H7 (cell line): ENCODE measurements at places on chromosomes 4 and X.

GRCh38 chr4:86523333-86523732 is 70.8 kb upstream of the PTPN13 start:
- DNase-seq: no peak

- DNase-seq: no peak
These were observed 43.2 kb downstream of the LRBA start for GRCh38 chr4:150971901-150972300.

DNA sequence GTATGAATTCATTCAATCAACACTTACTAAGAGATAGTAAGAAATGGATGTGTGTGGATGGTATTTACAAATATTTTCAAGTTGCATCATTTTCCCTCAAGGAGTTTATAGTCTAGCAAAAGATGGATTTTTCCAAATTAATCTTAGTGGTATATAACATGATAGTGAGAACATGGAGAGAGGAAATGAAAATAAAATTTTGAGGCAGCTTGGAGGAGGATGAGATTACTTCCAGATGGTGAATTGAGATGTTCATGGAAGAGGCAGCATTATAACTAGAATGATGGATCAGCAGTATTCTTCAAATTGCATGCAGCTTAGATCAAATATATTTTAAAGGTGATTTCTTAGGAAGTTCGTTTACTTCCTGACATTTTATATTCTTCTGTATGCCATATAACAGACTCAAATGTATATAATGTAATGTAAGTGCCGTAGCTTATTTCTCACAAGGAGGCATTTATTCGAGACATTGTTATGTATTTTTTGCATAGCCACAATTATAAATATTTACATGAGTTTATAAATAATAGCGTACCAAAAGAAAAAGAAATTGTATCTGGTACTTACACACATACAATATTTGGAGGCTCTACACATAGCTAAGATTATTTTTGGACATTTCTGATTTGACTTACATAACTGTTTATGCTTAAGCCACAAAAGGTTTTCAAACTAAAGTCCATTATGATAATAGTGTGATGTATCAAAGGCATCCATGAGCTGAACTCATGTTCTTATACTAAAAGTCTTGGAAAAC is 439.4 kb downstream of the SPRY1 start:
- DNase-seq: no peak

GRCh38 chrX:72306085-72306801 is 529 bp upstream of the CITED1 start:
- peak; percentile 69 for DNase-seq

DNA sequence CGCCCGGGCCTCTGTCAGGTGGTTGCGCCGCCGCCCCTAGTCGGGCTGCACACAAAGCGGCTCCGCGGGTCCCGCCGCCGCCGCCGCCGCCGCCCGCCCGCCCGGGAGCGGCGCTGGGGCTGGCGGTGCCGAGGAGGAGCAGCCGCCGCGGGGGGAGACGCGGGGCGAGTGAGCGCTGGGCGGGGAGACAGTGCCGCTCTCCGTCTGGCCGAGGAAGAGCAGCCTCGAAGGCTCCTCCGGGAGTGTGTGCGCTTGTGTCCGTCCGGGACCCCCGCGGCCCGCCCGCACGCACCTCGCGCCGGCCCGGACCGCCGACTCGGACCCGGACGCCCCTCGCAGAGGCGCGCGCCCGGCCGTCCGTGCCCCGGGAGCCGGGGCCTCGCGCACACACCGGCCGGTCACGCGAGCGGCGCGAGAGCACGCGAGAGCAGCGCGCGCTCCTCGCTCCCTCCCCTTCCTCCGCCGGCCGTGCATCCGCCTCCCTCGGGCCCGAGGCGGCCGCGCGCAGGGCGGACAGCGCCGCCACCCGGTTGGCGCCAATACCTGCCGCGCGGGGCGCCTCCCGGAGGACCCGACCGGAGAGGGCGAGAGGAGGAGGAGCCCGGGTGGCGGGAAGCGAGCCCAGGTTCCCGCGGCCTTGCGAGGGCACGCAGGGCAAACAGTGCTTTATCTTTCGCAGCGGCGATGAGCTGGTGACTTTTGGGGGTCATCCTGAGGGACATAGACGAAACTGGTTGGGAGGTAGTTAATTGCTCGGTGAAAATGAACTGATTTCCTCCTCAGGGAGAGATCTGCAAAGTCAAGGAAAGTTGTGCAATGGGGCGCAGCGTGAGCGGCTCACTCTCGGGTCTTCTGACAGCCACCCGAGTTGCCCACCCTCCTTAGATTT is at the start of gene PDS5A:
Gene PDS5A, minus strand, starts transcription at position 423 of the 889 bp plus-strand sequence. CDS start 1,334 bp downstream, outside the sequence.
- DNase-seq: peak; percentile 99

- no peak for DNase-seq
These were observed 57.0 kb downstream of the DCLK2 start for GRCh38 chr4:150135134-150135772.

DNA sequence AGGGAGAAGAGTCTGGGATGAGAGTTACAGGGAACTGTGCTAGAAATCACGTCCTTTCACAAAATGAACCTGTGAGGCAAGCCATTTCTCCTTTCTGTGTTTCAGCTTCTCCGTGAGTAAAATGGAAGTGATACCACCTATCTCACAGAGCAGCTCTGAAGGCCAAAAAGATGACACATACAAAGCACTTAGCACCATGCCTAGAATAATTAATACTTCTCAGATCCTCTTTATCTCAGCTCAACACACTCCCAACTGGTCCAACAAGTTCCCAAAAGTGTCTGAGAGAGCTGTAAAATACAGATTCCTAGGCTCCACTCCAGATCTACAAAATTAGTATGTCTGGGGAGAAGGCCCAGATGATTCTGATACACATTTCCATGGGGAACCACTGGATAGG is 38.3 kb downstream of the LHFPL1 start:
- no peak for DNase-seq

- DNase-seq: no peak
These were observed 21.2 kb upstream of the ANTXR2 start for GRCh38 chr4:80094191-80094590.

DNA sequence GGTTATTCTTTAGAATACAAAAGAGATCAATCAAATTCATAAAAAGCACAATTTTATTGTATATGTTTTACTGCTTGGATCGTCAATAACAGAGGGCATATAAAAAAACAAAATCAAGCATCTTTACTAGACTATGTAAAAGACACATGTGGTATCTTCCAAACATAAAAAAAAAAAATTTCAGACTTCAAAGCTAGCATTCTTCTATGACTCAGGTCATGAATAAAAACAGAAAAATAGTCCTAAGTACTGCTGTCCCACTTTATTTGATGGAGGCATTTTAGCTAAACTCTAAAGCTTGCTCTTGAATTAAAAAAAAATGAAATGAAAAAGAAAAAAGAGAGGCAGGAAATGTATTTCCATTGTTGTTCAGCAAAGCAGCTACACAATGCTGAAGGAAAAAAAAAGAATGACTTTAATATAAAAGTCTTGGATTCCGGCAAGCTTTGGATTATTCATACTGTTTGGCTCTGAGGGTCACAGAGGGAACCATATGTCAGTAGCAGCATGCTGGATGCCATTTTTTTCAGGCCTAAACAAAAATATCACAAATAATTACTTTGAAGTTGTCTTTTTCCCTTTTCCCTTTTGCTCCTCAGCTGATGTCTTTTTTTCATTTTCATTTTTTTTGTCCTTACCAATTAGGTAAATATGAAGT is 249.1 kb upstream of the DIAPH2 start:
- no peak for DNase-seq

DNA sequence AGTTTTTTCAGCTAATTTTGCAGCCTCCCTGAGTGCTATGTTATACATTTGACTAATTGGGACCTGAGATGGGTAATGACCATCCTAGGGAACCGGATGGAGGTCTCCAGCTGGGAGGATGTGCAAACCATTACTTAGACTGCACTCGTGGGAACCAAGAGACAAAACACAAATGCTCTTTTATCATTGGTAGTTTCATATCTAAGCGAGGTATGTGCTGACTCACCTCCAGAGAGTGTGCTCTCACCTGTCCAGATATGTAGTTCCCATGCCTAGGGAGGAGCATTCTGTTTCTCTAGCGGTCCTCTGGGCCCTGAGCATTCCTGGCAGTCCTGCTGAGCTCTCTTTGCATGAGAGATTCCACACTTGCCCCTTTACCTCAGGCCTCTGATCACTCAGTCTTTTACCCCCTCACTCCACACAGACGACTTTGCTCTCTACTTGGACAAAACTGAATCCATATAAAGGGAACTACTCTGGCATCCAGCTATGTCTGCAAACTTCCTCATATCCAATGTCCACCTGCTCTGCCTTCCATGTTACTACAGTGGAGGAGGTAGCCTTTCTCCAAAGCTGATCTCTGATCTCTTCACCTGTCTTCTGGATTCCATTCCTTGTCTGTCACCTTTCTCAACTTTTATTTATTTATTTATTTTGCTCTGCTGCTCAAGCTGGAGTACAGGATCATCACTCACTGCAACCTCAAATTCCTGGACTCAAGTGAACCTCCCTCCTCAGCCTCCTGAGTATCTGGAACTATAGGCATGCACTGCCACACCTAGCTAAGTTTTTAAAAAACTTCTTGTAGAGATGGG is 88.4 kb downstream of the LRP2BP start:
- peak; percentile 42 for DNase-seq

GRCh38 chr4:117417856-117418255 is 332.5 kb upstream of the TRAM1L1 start:
- DNase-seq: no peak

- DNase-seq: no peak
These were observed 136.1 kb downstream of the ATP10D start for GRCh38 chr4:47621181-47621580.

- no peak for DNase-seq
These were observed 18.2 kb downstream of the RAI2 start for GRCh38 chrX:17842769-17843525.

DNA sequence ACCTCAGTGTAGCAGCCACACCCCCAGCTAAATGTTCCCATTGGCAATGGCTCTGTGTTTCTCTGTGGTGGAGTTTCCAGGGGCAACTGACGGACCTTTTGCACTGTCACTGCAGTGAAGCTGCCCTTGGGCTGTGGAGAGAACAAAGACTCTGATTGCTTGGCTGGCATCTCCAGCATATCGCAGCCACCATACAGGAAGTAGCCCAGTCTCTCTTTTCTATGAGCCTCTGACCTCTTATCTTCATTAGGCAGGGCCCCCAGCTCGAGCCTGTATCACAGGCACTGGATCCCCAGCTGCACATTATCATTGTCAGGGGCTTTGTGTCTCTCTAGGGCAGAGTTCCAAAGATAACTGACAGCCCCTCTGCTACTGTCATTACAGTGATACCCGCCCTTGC is 483.5 kb downstream of the ARAP2 start:
- no peak for DNase-seq

GRCh38 chr4:94595880-94596483 is 144.2 kb downstream of the PDLIM5 start:
- peak; percentile 13 for DNase-seq

- DNase-seq: no peak
These were observed 41.0 kb downstream of the ACSL1 start for GRCh38 chr4:184784628-184785257.

- peak; percentile 54 for DNase-seq
These were observed 506.9 kb upstream of the PCDH10 start for GRCh38 chr4:132642016-132642817.

DNA sequence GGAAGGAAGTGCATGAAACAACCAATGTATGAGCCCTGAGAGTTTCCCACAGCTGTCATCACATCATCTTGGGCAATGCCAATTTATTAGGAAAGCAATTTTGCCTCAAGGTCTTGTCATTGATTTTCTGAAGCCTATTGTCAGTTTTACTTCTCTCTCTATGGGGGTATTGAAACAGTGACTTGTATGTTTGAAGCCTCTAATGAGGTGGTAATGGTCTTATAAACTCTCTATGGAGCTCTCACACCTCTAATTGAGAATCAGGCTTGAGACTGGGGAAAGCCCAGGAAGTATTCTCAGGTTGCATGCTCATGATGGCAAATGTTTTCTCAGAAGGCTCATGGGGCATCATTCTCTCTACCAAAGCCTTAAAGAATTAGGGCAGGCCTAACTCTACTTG is 308.2 kb upstream of the EMCN start:
- DNase-seq: no peak

DNA sequence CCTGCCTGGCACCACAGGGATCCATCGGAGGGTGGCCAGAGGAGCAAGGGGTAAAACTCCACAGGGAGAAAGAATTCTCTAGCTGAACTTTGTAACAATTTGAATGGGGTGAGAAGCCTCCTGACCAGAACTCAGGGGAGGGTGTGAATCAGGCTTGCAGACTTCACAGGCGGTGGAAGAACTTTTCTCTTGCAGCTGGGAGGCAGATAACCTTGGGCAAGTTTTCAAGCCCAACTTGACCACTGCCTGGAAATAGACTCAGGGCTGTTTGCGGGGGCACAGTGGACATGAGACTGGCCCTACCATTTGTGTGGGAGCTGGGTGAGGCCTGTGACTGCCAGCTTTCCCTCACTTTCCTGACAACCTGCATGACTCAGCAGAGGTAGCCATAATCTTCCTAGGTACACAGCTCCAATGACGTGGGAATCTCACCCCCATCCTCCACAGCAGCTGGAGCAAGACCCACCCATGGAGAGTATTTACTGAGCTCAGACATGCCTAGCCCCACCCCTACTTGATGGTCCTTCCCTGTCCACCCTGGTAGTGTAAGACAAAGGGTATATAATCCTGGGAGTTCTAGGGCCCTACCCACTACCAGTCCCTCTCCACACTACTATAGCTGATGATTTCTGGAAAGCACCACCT is 210.0 kb upstream of the AGTR2 start:
- no peak for DNase-seq

- no peak for DNase-seq
These were observed 66.6 kb downstream of the FREM3 start for GRCh38 chr4:143633833-143634232.

- no peak for DNase-seq
These were observed 138.6 kb upstream of the GPR101 start for GRCh38 chrX:137172317-137172948.

DNA sequence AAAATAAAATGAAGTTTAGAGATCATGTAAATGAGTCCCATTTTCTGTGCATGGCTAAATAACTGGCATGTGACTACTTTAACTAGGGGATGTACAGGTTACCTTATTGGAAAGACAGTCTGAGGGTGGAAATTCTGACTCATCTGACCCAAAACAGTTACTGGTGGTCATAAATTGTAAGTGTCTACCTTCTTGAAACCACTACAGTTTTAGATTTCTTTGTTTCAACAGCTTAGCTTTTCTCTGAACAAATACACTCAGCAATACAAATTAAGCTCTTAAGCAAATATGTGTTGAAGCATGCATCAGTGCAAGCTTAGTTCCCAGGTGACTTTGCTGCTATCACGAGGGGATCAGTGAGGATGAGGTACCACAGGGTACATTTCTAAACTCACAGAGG is 60.7 kb upstream of the PGM2 start:
- no peak for DNase-seq

GRCh38 chrX:101062176-101062575 is 10.3 kb upstream of the TRMT2B start:
- DNase-seq: no peak
